ENCODE measurements at places on chromosomes 13 and 19. TPM values are rescaled to one million over a fixed set of nuclear protein-coding genes. Genes with fewer than 3 reads are reported as not detected.

Gene SLC10A2
- polyA plus RNA-seq: not detected

DNA sequence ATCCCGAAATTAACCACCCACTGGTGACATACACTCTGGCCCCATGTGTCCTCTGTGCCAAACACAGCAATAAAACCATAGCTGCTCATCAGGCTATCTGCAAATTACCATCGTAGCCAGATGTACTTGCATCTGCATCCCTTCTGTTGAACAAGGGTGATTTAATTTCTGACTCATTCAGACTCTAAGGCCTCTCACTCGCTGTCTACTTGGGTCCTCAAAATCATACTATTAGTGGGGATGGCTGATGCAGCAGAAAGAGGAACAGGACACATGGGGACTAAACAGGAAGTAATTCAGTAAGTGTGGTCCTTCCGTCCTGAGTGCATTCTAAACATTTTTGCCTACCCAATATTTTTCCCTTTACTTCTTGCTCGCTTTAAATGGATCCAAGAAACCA, 2275.0 kb upstream of the PCDH20 start:
- no peak for DNase-seq

Gene SPRYD7
- 22.2 TPM for polyA plus RNA-seq

DNA sequence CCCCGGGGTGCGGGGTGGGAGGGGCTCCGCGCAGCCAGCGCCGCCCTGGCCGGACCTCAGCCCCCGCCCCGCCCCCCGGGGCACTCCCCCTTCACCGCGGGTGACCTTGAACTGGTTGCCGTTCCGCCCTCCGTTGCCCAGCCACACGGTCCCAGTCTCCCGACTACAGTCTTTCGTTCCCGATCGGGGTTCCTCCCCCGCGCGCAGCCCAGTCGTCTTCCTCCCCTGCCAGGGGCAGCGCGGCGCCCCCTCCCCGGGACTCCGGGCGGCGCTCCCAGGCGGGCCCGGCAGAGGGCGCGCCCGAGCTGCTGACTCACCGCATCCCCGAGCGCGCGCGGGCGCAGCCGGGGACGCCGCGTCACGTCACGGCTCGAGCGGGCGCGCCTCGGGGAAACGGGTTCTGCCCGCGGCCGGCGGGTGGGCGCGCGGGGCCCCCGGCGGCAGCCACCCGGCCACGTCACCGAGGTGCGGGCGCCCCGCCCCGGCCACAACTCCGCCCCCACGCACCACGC, 459 bp downstream of the MIDN start:
- DNase-seq: no peak

DNA sequence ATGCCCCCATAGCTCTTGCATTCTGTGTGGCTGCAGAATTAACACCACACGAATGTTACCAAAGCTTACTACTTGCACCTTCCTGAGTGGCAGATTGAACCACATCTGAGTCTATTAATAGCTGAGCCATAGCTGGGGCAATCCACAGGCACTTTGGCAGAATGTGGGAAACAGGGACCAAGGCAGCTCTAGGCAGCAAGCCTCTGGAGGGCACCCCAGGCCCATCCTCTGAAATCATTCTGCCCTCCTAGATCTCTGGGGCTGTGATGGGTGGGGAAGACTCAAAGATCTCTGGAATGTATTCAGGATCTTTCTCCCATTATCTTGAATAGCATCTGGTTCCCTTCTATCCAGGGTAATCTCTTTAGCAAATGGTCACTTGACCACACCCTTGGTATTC, 139.3 kb downstream of the TNFRSF19 start:
- no peak for DNase-seq

Gene MCEMP1
- polyA plus RNA-seq: 0.34 TPM
